ENCODE measurements at places on chromosomes 11 and 22. TPM values are rescaled to one million over a fixed set of nuclear protein-coding genes. Genes with fewer than 3 reads are reported as not detected.

- no peak for DNase-seq
Measured at GRCh38 chr11:34191578-34191977, 86.1 kb downstream of the NAT10 start.

OR52I2 gene
- polyA plus RNA-seq, result not detected

BRSK2 gene
- polyA plus RNA-seq, result 1.1 TPM

DNA sequence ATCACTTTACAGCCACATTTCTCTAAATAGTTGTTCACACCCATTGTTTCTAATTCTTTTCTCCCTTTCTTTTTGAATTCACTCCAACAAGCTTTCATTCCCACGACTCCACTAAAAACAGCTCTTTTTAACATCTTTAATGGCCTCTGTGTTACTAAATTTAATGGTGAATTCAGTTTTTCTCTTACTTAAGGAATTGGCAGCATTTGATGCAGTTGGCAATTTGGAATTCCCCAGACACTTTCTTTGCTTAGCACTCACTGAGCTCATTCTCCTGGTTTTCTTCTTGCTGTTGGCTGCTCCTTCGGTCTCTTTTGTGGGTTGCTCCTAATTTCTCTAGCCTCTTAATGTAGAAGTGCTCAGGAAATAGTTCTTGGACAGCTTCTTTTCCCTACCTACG, 40.5 kb upstream of the OR9Q1 start:
- DNase-seq, result no peak

VPREB1 gene
- polyA plus RNA-seq, result 0.26 TPM

KDM4E gene
- 0.31 TPM for polyA plus RNA-seq

DNA sequence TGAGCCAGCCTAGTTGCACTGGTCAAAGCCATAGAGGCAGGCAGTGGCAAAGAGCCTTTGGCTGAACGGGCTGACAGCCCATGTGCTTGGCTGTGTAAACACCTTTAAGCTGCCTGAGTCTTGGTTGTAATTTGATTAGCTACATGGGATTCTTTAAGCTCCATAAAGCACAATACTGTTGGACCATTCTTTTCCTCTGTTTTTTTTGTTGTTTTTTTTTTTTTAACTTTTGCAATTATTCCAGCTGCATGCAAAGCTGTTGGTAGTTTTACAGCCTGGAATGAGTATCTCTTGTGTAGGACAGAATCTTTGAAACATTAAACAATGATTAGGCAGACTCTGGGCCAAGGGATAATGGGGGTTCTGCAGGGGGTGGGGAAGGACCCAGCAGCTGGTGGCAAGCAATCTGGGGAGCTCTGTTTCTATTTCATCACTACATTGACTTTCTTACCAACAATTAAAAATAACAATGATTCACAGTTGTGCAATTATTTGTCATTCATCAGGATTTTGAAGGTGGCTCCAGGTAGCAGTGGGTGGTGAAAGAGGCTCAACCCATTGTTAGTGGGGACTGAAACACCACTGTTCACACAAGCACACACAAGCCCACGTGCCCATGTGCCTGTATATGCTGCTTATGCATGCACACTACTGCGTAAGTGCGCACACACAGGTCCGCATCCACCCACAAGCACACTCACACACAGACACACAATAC, 69.5 kb upstream of the CSNK2A3 start:
- DNase-seq, result no peak

OR6T1 gene
- polyA plus RNA-seq, result not detected
